ENCODE measurements at places on chromosomes 6 and 20.

DNA sequence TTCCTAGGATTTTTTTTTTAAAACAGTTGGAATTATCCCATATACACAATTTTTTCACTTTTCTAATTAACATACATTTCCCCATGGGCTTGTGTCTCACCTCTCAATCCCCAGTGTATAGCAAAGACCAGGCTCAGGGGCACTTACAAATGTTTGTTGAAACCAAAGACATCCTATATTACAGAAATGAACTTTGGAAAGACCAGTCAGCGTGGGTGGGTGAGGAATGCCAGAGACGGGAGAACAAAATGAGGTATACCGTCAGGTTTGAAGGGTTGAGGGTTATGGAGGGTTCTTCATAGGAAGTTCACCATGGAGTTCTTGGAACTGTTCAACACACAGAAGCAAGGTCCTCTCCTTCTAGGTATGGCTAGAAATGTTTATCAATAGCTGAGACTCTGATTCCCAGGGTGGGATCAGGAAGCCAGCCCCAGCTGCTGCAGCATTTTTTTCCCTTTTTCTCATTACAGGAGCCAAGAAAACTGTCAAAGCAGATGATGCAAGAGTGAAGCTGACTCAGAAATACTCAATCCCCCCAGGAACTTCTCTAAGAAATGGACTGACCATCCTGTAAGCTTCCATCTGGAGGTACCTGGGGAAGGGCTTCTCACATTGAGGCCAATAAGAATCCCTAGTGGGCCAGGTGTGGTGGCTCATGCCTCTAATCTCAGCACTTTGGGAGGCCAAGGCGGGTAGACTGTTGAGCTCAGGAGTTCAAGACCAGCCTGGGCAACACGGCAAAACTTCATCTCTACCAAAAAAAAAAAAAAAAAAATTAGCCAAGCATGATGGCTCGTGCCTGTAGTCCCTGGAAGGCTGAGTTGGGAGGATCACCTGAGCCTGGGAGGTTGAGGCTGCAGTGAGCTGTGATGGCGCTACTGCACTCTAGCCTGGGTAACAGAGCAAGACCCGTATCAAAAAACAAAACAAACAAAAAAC is 15.9 kb upstream of the TBC1D20 start:
- DNase-seq: peak; percentile 15

GRCh38 chr6:68638230-68638900 is 3.3 kb downstream of the ADGRB3 start:
- peak; percentile 64 for DNase-seq

DNA sequence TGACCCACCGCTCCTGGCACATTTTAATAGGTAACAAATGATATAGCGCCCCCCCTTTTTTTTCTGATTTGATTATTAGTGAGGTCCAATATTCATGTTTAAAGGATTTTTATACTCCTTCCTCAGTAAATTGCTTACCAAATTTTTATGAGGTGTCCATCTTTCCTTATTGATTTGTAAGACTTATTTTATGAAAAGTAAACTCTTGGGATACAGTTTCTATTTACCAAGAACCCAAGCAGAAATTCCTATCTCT is 25.1 kb downstream of the TRIM27 start:
- DNase-seq: no peak

GRCh38 chr6:16539086-16539931 is 222.0 kb downstream of the ATXN1 start:
- DNase-seq: peak; percentile 19

DNA sequence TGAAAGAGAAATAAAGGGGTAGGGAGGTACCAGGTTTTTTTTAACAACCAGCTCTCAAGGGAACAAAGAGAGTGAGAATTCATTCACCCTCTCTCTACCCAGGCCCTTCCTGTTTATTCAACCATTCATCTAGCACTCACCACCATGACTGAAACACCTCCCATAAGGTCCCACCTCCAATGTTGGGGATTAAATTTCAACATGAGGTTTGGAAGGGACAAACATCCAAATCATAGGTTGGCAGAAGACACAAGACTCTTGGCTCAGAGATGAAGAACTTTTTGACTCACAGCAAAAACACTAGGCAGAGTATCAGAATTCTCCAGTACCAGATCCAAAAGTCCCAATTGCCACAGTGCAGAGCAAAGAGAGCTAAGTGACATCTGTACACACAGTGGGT is 186.3 kb downstream of the EDN1 start:
- no peak for DNase-seq

DNA sequence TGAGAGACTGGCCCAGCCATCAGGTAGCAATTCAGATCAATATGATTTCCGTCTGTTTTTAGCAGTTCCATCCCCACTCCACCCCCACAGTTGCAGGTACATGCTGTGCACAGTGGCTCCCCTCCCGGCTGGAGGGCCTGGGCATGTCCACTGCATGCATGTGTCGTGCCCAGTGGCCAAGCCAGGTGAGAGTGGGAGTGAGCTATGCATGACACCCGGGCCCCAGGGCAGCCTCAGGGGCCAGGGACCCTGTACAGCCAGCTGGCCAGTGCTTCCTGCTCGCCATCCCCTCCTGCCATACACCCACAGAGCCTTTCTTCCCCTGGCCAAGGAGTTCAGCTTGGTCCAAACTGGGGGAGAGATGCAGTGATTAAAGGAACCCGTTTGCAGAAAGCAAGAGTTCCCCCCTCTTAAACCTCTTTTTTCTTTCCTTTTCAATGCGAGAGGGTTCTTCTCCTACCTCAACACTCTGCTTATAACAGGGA is 135.3 kb downstream of the THBS2 start:
- DNase-seq: no peak

DNA sequence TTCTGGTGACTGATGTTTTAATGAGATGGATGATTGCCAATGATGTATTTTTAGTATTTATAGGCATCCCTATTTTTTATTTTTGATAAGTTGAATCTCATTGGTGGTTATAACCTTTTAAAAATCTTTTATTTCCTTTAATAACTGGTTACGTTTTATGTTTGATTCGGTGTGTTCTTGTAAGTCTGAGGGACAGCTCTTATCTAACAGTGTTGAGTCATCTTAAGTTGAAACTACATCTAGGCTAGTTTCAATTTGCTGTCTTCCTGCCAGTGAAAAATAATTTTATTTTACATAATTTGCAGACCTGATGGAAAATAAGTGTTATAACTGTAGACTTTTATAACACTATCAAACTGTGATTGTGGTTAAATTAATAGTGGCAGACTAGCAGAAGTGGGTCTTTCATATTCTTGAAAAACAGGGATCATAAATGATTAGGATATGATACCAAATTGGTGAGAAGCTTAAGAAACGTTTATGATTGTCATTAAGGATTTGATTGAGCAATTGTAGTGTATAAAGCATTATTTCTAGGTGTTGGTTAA is 4.6 kb downstream of the AFDN start:
- DNase-seq: peak; percentile 56

DNA sequence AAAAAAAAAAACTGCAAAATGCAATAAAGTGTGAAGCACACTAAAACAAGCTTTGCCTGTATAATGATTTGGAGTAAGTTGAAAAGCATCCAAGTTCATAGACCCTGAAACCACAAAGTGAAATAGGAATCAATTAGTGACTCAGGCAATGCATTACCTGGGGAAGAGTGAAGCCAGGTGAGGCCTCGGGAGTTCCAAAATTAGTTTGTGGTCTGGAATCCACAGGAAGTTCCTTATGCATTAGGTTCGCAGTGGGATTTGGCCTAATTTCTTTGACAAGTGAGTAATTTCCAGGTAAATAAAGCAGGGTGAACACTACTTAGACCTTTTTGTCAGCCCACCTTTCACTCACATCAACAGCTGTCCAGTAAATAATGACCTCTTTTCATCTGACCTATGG is 490.8 kb downstream of the CBLN4 start:
- DNase-seq: peak; percentile 90

DNA sequence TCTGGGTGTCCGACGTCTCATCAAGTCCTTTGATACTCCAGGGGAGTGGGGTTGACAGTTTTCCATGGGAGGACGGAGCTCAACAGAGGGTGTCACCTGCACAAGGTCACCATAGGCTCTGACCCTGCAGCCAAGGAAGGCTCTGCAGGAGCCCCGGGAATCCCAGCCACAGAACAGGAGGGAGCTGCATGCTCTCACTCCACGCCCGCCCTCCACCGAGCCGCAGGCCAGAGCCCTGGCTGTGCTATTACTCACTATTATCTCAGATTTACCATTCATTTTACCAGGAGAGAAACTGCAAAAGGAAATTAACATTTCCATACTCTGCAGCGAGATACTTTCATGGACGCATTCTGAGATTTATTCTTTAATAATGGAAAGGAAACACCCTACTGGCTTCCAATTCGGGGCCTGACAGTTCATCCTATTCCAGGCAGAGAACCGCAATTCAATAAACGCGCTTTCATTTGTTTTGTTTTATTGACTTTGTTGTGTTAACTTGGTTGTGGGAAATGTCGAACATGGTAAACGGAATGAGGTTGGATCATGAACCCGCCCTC is 18.3 kb upstream of the NTSR1 start:
- no peak for DNase-seq
